ENCODE measurements at places on chromosomes 3 and 15.

GRCh38 chr15:57703387-57703786 is 3.1 kb upstream of the POLR2M start:
- no peak for DNase-seq

- DNase-seq = no peak
Observed at GRCh38 chr3:43062564-43063040, 43.3 kb downstream of the POMGNT2 start.

DNA sequence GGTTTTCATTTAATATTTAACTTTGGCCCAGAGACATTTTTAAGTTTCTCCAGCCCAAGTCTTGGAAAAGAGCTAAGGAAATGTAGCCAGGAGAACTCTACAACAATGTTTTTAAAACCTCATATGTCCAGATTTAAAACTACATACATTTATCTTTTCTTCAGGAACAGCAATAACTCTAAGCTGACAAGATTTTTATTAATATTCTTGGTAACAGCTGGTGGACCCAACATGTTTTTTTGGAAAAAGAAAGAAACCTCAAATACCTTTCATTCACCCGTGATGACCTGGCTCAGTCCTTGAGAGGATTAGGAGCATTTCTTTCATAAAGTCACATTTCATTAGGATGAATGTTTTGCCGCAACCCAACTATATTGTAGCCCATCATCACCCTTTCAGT is 50.4 kb upstream of the CMSS1 start:
- no peak for DNase-seq

GRCh38 chr3:134378384-134378783 is 4.1 kb upstream of the AMOTL2 start:
- DNase-seq = no peak

DNA sequence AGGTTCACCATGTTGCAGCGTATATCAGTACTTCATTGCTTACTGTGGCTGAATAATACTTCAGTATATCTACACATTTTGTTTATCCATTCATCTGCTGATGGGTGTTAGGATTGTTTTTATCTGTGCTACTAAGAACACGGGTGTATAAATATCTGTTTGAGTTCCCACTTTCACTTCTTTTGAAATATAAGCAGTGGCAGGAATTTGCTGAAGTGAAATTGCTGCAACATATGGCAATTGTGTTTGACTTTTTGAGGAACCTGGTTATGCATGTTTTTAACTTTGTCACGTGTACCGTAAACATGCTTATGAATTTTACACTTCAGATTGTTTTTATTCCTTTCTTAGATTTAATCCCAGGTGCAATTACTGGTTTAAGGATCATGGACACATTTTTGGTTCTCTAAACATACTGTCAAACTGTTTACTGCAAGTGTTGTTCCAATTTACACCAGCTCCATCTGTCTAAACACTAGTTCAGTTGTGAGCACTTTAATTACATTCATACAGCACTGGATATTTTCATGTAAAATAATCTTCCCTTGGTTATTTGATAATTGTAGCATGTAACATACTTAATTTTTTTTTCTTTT is 23.1 kb downstream of the TRAK1 start:
- DNase-seq = no peak

DNA sequence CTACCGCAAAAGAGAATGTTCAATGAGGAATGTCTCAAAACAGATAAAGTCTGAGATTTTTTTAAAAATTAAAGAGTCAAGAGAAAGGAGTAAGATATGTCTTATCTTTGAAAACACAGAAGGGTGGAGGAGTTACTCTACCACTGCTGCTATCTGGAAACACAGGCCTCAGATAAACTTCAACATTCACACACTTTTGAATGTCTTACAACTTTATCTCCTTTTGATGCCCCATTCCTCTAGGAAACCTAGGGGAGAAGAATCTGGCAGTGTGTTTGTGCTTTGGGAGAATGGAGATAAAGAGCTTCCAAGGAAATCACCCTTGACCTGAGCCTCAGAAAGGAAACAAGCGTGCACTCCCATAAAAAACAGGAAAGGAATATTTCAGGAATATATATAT is 468.2 kb downstream of the PLOD2 start:
- DNase-seq = no peak

Measured in NCI-H2171 (cell line).